CD4-positive, alpha-beta T cell treated with Interleukin-2 at 100 ng/mL for 4 hours (primary cell): ENCODE measurements at places on chromosomes 7 and 10.

GRCh38 chr10:35324196-35324595 is 12.1 kb upstream of the CCNY start:
- no peak for DNase-seq

DNA sequence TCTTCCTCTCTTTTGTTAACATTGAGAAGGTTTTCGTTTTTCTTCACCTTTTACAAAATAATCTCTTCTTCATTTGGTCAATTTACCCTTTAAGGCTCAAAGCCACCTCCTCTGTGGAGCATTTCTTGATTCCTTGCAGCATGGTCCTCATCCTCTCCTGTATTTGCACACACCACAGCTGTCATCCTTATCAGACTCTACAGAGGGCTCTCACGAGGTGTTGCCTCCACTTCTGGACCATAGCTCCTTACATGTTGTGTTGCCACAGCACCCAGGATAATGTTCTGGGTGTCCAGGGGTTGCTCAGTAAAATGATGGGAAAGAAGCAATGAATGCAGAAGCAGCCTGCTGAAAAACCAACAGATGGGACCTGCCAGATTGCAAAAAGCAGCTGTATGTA is 192.8 kb downstream of the SH2D4B start:
- no peak for DNase-seq

DNA sequence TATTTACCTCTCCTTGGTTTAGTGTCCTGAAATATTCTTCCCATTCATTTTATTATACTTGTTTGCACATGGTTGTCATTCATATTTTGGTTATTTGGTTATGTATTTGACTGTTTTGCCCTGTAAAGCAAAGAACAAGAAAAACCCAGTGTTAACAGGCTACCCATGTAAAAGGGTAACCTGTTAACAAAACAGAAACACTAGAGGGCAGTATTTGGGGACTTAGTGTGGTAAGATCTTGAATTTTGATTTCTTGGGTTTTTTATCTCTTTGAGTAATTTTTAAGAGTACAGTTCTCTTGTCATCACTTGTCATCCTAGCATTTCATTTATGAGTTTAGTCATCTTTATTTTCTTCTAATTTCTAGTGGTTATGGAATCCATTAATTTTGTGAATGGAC is 51.3 kb downstream of the POLL start:
- DNase-seq: peak; percentile 31

DNA sequence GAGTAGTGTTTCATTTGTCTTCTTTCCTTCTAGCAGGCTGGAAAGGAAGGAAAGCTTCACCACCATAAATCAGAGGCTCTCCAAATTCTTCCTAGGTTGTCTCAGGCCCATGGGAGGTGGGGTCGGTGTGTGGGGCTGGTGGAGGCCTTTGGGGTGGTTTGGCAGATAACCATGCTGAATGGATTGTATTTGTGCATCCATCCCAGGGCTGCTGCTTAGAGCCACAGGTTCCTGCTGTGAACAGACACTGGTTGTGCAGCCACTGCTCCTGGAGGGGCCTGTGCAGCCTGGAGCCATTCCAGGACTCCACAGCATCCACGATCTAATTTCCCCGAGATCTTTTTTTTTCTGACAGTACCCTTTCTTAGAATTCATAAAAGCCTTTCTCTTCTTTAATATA is 741.8 kb downstream of the SUGCT start:
- DNase-seq: no peak

- DNase-seq: no peak
Observed at GRCh38 chr7:31171984-31172383, 119.9 kb downstream of the ADCYAP1R1 start.
